ENCODE measurements at places on chromosomes 7 and 10.

DNA sequence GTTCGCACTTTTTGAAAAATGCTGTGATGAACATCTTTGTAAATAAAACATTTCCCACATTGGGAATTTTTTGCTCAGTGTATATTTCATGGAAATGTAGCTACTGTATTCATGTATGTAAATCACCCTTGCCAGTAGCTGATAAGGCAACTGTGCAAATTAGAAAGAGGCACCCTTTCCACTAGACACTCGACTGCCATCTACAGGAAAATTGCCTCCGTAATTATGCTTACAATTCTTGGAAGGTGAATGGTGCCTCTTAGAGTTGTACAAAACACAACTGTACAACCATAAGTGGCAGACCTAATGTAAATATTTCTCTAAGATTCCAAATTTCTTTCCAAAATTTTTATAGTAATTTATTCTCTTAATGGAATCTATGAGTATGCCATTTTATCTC is 491.7 kb downstream of the CCSER2 start:
- DNase-seq, result no peak

DNA sequence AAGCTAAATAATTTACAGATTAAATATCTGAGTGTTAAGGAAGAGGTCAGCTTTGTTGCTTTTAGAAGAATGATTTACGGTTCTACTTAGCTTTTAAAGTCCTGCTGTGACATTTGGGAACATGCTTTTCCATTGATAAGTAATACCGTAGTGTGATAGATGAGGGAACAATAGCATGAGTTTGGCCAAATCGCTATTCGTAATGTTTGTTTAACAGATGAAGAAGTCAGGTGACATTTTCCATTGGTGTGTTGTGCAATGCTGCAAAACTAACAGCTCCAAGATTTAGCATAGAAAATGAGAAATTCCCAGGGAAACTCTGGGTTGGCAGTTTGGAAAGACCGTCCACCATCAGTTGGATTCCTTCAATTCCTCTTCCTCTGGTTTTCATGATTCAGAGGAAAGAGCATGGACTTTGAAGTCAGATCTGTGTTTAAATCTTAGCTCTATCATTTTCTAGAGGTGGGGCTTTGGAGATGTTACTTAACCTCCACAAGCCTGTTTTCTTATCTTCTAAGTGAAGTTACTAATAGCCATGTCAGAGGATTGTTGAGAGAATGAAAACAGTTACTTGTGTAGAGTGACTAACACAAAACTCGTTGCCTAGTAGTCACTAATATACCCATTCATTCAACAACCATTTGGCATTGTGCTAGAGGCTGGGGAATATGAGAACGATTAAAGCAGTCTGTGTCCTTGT is 140.4 kb upstream of the BMPER start:
- DNase-seq, result no peak

GRCh38 chr10:43699516-43699915 is 50.8 kb upstream of the ZNF32 start:
- no peak for DNase-seq

DNA sequence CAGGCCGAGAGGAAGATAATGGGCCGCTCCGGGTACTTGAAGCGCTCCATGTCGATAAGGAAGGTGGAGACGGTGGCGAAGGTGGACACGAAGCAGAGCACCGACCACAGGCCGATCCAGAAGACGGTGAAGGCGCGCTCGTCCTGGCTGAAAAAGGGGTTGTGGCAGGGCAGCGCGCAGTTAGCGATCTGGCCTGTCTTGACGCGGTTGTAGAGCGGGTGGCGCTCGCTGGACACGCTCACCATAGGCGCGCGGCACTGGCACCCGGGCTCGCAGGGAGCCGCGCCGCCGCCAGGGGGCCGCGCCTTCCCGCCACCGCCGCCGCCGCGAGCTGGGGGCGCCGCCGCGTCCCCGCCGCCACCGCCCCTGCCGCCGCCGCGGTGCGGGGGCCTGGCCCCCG is 1.6 kb downstream of the FZD8 start:
- DNase-seq, result no peak

GRCh38 chr7:55308186-55308929 is 56.8 kb upstream of the LANCL2 start:
- DNase-seq, result no peak

Data from stimulated activated CD8-positive, alpha-beta memory T cell treated with anti-CD3 and anti-CD28 coated beads, Interleukin-15, amount 100 ng/mL, for 48 hours (primary cell).